ENCODE measurements at places on chromosomes 3 and 15. TPM values are rescaled to one million over a fixed set of nuclear protein-coding genes. Genes with fewer than 3 reads are reported as not detected.

The TM4SF18 gene
- not detected for total RNA-seq

The CRYGS gene
- total RNA-seq, result 4.6 TPM

DNA sequence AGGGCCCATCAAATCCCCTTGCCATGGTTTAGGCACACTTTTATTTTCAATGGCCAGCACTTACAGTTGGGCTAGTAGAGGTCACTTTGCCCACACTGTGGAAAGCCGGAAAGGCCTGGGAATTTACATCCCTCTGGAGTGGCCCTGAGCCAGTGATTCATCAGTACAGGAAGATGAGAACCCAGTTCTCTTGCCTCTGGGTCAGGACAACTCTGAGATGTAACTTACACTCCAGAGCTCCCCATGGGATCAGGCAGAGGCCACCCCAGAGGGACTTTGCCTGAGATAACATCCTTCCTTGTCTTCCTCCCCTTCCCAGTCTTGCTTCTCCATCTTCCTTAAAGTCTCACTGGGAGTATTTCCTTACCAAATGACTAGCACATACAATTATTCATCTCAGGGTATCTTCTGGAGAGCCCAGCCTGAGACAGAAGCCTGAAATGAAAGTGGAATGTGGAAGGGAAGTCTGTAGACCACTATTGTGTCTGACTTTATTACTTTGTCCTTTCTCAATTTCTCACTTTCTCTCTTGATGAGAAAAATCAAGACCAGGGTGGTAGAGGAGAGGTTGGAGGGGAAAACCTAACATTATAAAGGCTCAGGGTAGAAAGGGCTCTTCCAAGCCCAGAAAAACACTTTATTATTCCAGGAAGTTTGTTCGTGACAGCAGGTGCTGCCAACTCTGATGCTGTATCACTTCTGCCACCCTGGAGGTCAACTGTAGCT, 220.8 kb downstream of the ZNF621 start:
- H3K27me3 ChIP-seq, result peaks cover 8% of the 10 kb centered on the region
- H3K27ac ChIP-seq, result no peak overlapping the region
- no peak overlapping the region for H3K4me3 ChIP-seq
- H3K36me3 ChIP-seq, result no peaks in the 10 kb centered on the region
- H3K4me1 ChIP-seq, result no peaks in the 10 kb centered on the region

DNA sequence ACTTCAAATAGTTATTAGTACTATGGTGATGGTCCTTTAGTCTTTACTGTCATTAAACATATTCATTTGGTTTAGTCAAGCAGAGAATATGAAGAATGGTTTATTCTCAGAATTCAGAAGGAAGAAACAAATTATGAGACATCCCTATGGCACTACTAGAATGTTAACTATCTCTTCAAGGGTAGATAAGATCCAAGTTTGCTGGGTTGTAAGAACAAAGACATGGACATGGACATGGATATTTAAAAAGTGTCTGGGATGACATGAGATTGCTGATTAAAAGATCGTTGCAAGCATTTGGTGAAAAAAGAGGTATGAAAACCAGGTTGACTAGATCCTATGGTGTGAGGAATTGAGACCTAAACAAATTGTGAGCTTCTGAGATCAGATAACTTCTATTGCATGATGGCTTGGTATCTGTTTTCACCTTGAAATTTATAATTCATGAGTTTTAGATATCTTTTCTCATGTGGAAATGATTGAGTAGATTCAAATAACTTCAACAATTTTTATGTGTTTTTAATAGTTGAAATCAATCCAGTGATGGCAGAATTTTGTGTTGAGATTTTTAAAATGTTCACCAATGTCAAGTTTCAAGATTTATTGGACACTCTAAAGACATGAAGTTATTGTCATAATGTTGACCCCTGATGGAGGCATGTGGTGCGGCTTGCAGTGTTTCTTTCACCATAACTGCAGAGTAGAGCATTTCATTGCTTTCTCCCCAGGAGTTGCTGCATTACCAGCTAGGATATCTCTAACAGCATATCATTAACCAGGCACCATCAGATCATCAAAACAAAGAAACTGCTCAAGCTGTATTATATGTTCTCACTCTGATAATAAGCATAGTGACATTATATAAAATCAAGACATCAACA, 72.6 kb downstream of the NAALADL2 start:
- no peaks in the 10 kb centered on the region for H3K36me3 ChIP-seq
- H3K4me3 ChIP-seq, result no peak overlapping the region
- H3K27ac ChIP-seq, result no peak overlapping the region
- no peaks in the 10 kb centered on the region for H3K27me3 ChIP-seq

GRCh38 chr3:13874891-13875290, 5.0 kb downstream of the WNT7A start:
- no peak overlapping the region for H3K27ac ChIP-seq
- no peak overlapping the region for H3K4me3 ChIP-seq
- H3K4me1 ChIP-seq, result peaks cover 7% of the 10 kb centered on the region
- DNase-seq, result no peak
